Left kidney (tissue), 8 donors: ENCODE measurements at places on chromosomes 7 and 10.
A peak's percentile ranks its signal among the peaks of the same experiment; 100 is the strongest.

DNA sequence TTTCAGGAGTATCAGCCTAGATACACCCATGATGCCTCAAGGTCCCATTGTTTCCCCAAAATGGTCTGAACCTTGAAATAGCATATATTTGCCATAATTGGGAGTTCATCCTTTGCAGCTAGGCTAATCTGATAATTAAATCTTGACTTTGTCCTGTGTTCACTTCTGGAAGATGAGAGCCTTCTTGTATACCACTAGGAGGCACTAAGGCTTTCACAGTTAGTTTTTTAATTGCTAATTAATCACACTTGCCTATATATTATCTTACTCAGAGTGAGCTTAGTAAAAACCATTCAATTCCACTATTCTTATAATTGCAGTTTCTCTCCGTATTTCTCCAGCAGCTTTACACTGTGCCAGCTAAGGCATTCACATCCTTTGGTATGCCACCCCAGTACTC, 48.7 kb upstream of the MAGI2 start:
- DNase-seq, result no peak

DNA sequence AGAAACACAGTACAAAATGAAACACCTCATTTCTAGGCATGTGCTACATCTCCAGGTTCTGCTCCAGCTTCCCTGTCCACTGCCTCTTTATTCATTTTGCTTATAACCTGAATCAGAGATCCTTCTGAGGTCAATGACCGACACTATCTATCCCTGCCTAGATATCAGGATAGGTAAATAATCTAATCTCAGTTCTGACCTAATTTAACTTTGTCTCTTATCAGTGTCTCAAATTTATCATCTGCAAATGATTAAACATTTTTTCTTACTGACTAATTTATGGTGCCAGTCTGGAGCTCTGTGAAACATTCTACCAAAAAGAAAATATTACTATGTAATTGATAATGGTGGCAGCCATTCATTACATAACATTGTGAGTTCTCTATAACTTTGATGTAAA, 61.1 kb downstream of the SGCE start:
- no peak for DNase-seq

- no peak for DNase-seq
Measured at GRCh38 chr7:70481570-70482123, 650.3 kb upstream of the GALNT17 start.

- no peak for DNase-seq
Measured at GRCh38 chr7:108327353-108327752, 128.9 kb downstream of the NRCAM start.

DNA sequence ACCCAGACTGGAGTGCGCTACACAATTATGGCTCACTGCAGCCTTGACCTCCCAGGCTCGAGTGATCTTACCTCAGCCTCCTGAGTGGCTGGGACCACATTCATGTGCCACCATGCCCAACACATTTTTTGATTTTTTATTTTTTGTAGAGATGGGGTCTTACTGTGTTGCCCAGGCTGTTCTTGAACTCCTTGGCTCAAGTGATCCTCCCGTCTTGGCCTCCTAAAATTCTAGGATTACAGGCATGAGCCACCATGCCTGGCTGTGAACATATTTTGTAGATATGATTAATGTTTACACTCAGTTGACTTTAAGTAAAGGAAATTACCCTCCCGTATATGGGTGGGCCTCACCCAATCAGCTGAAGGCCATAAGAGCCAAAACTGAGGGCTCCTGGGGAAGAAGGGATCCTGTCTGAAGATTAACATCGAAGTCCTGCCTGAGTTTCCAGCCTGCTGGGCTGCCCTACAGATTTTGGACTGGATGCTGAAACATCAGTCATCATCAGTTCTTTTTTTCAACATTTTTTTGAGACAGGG, 127.1 kb downstream of the ACTR3B start:
- DNase-seq, result no peak

- DNase-seq, result no peak
Measured at GRCh38 chr10:59898125-59898835, 8.1 kb downstream of the CCDC6 start.

- DNase-seq, result no peak
Measured at GRCh38 chr7:26060733-26061677, 91.0 kb upstream of the NFE2L3 start.

GRCh38 chr10:36117231-36117630, 475.1 kb upstream of the FZD8 start:
- no peak for DNase-seq

- DNase-seq, result no peak
Measured at GRCh38 chr7:35780070-35780469, 20.8 kb upstream of the SEPTIN7 start.

- DNase-seq, result peak; percentile 84
Measured at GRCh38 chr10:22251751-22252223, 34.0 kb upstream of the EBLN1 start.

GRCh38 chr7:31986878-31987518, 83.2 kb downstream of the PDE1C start:
- no peak for DNase-seq

DNA sequence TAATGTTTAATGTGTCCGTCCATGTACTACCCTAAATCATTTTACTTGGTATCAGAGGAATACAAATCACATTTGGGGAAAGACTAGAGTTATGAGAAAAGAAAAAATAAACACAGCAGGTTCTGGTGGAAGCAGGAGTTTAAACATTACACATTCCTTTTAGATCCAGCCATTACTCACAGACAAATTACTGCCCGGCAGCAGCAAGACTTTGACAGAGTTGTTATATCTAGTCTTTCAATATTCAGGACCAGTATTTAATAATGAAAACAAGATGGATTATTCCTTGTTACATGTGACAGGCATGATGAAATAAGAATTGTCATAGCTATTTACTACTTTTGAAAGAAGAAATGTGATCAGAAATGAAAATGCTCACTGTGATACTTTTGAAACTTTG, 131.8 kb upstream of the GNAI1 start:
- no peak for DNase-seq

GRCh38 chr7:75965617-75966016, 28.8 kb downstream of the TMEM120A start:
- DNase-seq, result no peak

DNA sequence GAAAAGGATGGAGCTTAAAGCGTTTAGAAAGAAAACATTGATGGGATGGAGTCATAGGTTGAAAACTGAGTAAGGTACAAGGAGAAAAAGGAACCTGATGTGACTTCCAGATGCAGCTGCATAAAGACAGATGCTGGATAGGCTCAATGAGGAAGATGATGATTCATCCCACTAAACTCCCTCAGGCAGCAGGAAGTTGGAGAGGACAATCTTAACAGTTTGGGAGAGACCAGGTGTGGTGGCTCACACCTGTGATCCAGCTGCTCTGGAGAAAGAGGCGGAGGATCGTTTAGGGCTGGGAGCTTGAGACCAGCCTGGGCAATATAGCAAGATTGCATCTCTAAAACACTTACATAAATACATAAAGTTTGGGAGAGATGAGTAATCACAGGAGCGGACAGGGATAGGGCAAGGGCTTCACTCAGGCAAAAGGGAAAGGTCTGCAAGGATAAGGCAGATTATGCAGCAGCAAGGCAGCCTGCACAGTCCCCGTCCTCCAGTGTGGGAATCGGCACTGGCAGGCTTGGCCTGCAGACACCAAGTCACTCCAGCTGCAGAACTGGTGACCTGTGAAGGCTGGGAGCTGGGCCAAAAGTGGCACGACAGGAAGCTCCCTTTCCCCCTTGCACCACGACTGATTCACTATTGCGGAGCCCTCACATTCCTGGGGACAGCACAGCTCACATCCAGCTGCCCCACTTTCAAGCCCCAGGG, 438.5 kb downstream of the GRID1 start:
- no peak for DNase-seq

DNA sequence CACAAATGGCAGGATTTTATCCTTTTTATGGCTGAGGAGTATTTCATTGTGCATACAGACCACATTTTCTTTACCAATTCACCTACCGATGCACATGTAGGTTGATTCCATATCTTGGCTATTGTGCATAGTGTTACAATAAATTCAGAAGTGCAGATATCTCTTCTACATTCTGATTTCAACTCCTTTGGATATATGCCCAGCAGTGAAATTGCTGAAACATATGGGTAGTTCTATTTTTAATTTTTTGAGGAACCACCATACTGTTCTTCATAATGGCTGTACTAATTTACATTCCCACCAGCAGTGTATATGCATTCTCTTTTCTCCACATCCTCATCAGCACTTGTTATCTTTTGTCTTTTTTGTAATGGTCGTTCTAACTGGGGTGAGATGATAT, 1290.3 kb downstream of the XPNPEP1 start:
- DNase-seq, result no peak

DNA sequence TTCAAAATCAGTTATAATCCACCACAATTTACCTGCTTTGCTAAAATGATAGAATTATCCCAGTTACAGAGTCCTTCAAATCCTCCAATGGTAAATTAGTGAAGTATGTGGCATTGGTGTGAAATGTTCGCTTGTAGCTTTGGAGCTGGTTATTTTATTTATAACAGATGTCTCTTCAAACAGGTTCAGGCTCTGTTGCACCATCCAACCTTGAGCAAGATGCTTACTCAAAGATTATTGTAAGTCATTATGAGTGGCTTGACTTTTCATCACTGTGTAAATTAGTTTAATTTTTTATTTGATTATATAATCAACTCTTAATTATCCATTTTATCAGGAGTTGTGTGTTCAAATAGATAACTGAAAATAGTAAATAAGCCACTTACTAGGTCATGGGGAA, 99.4 kb downstream of the BTRC start:
- no peak for DNase-seq

- no peak for DNase-seq
Measured at GRCh38 chr7:88681682-88682081, 77.8 kb upstream of the ZNF804B start.

GRCh38 chr7:105218939-105219770, 169.6 kb downstream of the SRPK2 start:
- DNase-seq, result no peak

DNA sequence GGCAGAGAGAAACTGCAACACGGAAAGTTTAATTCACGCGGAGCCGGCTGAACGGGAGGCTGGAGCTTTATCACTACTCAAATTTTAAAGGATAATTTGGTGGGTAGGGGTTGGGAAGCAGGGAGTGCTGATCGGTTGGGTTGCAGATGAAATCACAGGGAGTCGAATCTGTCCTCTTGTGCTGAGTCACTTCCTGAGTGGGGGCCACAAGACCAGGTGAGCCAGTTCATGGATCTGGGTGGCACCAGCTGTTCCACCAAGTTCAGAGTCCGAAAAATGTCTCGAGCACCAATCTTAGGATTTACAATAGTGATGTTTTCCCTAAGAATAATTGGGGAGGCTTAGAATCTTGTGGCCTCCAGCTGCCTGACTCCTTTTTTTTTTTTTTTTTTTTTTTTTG, 3.6 kb upstream of the PRAP1 start:
- DNase-seq, result no peak

DNA sequence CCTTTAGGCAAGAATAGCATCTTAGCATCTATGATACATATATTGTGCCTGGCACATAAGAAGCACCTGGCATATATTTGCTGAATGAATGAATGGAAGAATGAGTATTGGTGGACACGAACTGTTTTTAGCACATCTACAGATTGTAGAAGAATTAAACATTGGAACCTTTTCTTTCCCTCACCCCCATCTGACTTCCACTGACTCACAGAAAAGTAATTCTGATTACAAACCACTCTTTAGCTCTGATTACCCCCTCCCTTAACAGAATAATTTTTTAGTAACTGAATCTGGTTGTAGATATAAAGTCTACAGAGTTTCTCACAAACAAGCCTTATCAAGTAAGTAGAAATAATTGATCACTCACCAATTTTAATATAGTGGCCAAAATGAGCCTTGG, 31.9 kb downstream of the SLC26A4 start:
- no peak for DNase-seq

DNA sequence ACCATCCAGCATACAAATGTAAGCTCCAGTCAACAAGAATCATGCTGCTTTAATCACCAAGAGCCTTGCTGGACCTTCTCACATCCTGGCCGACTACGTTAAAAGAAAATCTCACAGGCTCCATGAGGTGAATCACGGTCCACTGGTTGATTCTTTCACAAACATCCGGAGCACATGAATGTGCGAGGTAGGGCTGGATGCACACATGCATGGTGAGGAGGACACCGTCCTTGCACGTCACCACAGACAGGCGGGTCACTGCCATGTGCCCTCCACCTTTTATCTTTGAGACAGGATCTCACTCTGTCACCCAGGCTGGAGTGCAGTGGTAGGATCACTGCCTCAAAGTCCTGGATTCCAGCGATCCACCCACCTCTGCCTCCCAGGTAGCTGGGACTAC, 265.1 kb downstream of the PARD3 start:
- DNase-seq, result no peak

GRCh38 chr7:26863518-26864308, 677 bp downstream of the SKAP2 start:
- DNase-seq, result no peak

DNA sequence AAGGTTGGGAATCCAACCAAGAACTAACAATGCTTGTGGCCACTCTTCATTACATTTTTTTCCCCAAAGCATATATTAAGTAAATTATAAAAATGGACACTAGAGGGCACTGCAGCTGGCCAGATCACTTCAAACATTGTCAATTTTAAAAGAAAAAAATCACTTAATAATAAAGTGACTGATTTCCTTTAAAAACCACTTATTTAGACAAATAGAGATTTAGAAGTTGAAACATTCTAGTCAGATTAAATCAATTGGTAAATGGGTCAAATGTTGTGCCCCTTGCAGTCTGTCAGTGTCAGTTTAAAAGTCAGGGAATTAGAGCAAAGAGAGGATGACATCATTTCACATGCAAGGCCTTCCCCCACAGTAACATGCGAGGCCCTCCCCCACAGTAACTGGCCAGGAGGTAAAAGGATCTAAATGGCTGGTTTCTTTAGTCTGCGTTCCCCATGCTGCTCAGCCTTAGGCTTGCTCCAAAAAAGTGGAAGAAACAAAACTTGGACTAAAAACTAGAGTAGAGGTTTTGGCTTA, 177.9 kb downstream of the SKAP2 start:
- DNase-seq, result peak; percentile 78

DNA sequence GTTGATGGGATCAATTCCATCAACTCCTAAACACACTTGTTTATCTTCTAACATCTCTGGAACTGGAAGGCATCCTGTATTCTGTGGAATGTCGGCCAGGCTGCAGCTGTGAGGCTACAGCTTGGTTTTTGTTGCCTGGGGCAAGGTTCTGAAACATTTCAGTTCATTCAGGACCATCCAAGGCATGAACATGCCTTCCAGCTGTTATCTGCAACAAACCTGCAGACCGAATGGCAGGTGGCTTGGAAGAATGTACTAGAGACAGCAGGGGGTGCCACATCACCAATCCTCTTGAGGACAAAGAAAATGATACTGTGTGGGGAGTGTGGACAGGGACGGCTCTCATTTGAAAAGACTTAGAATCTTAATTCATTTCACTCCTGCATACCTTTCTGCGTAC, 12.4 kb downstream of the PAPOLB start:
- DNase-seq, result no peak
